ENCODE measurements at places on chromosomes 5 and 9.

- DNase-seq: no peak
Measured at GRCh38 chr5:127094161-127094814, 21.0 kb upstream of the C5orf63 start.

GRCh38 chr5:169663537-169663936 is 26.5 kb downstream of the DOCK2 start:
- no peak for DNase-seq

- peak; percentile 89 for DNase-seq
Measured at GRCh38 chr5:151223447-151224264, at the start of gene CCDC69. Gene CCDC69, minus strand, starts transcription at chr5:151224092. Its CDS starts 122 bp downstream, at chr5:151223970.

- DNase-seq: no peak
Measured at GRCh38 chr9:89477384-89477783, 20.5 kb downstream of the SEMA4D start.

GRCh38 chr9:90256345-90256744 is 386.3 kb downstream of the DIRAS2 start:
- DNase-seq: no peak

GRCh38 chr5:1324719-1325190 is 20.1 kb downstream of the CLPTM1L start:
- DNase-seq: no peak

DNA sequence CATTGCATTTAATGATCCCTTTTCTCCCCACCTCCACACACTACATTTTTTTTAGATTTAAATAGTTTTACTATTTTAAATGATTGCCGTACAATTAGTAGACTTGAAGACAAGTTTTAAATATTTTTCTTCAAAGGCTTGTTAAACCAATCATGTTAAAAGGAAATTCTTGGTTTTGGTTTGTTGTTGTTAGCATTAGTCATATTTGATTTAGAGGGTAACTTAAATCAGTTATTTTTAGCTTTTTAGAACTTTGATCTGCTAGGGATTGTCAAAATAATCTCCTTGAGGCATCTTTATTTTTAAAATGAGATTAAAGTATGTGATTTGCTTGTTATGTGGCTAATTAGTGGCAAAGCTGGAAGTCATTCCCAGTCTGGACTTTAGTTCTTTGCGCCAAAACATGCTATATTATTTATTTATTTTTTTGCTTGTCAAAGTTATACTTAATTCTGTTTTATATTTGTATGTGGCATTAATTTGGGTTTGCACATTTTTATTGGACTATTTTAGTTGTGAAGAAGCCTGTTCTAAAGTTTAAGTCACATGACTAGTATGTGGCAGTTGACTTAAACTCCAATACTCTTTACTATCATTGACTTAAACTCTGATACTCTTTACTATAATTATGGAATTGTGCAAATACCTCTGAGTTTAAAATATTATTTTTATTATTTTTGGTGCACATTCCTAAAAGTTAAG is 14.7 kb downstream of the ITGA1 start:
- DNase-seq: no peak

- no peak for DNase-seq
Measured at GRCh38 chr5:126651013-126651577, 50.3 kb downstream of the PHAX start.

- peak; percentile 25 for DNase-seq
Measured at GRCh38 chr5:100901821-100902341, 1.2 kb downstream of the ST8SIA4 start.

GRCh38 chr9:114805670-114806525 is at the start of gene TNFSF15:
Gene TNFSF15, minus strand, starts transcription at chr9:114806039. Its CDS starts 27 bp downstream, at chr9:114806012.
- peak; percentile 62 for DNase-seq

DNA sequence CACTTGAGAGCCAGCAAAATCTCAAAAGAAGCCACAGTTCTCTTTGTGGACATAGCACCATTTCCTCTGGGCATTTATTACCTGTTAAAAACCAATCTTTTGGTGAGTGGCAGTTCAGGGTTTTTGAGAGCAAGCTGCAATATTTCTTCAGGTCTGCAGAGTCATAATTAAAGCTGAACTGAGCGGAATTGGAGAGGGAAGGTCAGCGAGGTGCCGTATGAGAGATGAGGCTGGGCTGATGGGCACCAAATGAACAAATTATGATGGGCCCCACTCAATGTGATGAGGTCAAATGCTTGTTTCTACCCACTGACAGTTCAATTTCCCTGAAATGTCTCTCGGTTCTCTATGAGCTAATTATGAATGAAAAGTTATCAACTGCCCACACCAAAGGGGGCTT is 231.9 kb downstream of the AP3B1 start:
- DNase-seq: no peak

GRCh38 chr9:83059417-83059816 is 3.5 kb downstream of the RASEF start:
- no peak for DNase-seq

DNA sequence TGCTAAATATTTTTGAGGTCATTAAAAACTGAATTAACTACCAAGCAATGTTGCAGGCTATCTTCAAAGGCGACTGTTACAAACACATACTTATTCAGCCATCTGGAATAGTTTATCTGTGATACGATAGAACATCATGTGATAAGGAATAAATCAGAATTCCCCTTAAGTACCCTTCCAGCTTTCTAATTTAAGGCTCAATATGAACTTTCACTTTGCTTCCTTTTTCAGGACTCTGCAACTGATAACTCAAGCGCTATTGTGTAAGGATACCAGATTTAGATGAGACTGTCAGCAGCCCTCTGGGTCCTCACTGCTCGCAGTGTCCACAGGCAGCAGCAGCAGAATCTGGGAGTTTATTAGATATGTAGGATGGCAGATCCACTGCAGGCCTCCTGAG is 416.3 kb downstream of the SPATA31D1 start:
- no peak for DNase-seq

- no peak for DNase-seq
Measured at GRCh38 chr5:2553611-2554010, 197.9 kb downstream of the IRX2 start.

DNA sequence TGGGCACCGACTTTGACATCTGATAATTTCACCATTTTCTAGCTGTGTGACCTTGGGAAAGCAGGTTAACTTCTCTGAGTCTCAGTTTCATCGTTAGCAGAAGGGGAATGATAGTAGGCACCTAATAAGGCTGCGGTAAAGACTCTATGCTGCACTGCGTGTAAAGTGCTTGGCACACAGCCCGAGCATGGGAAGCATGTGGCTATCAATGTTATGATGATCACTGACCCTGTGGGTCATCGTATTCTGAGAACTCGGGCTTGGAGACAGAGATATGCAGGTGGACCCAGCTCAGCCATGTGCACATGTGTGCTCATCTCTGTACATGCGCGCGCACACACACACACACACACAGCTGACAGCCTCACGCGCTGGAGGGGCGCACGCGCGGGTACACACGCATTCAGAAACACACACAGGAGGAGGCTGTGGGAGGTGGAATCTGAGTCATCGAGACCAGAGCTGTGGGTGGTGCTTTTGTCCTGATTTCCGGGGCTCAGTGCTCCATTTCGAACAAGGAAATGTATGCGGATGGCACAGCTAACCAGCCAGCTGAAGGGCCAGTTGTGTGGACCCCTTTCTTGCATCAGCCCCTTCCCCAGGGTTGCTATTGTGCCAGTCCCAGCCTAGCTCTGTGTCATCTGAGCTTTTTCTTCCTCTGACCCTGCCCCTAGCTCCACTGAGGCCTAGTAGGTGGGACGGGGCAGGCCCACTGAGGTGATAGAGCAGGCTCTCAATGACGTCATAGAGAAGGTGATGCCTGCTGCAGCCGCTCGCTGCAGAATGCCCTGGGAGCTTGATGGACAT is 11.1 kb upstream of the ARAP3 start:
- no peak for DNase-seq

DNA sequence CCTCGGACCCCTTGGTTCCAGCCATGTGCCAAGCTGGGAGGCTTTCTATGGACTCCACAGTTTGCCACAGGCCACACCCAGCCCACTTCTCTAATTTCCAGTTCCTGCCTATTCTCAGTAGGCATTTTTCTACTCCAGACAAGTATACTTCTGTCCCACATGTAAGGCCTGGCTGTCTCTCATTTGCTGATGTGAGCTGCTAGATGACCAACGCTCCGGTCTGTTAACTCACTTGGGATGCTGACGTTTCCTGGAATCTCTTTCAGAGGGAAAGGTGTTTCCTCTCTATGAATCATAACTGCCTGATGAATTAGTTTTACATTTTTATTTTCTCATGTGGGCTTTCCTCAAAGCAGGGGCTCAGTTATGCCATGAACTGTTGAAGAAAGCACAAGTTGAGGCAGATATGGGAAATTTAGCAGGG is 36.3 kb downstream of the ERGIC1 start:
- DNase-seq: no peak

DNA sequence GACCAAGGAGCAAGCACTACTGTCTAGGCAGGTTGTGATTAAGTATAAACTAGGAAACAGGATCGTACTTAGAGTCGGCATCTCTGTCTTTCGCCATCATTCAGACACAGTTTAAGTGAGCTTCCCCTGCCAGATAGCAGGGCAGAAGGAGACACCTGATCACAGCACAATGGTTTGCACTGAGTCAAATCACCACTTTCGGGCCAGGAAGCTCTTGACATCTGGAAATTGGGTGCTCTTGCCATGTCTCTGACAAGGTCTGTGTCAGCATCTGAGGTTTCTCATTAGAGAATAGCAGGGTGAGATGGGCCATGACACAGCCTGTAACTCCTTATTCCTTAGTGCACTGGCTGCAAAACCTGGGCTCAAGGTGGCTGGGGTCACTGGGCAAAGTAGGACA is 8.3 kb downstream of the ADRB2 start:
- no peak for DNase-seq

- DNase-seq: no peak
Measured at GRCh38 chr9:2281803-2282185, 266.6 kb downstream of the SMARCA2 start.

- no peak for DNase-seq
Measured at GRCh38 chr5:94778732-94779131, 160.3 kb downstream of the SLF1 start.

- DNase-seq: peak; percentile 77
Measured at GRCh38 chr9:127931092-127931881, 710 bp upstream of the PIP5KL1 start.

GRCh38 chr9:38651400-38652042 is 31.1 kb upstream of the ANKRD18A start:
- DNase-seq: no peak

DNA sequence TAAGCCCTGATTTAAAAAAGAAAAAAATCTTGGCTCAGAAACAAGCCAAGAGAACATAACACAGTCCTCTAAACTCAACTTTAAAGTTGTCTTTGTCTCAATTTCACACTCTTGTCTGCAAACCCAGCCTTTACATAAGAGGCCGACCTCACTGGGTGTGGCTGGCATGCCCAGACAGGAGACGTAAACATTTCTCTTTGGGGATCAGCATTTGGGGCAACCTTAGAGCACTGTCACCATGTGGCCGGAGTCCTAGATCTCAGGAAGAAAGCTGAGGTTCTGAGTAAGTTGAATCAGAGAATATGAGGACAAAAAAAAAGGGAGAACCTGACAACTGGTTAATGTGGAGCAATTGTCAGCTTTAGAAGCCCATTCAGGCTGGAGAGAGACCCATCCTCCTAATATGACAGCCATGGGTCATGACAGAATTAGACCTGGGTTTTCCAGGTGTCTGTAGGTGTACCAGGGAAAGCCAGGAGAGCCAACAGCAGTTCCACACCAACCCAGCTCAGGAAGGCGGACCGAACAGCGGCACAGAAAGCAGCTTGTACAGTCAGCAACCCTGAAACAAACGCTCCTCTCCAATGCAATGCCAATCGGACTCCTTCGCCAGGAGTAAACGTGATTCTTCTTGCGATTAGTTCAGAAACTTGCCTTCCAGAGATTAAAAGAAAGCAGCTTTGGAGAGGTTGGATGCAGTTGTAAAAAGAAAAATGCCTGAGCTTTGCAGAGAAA is 97.9 kb upstream of the MAP3K1 start:
- no peak for DNase-seq

- DNase-seq: no peak
Measured at GRCh38 chr5:68555907-68556681, 340.5 kb downstream of the PIK3R1 start.

DNA sequence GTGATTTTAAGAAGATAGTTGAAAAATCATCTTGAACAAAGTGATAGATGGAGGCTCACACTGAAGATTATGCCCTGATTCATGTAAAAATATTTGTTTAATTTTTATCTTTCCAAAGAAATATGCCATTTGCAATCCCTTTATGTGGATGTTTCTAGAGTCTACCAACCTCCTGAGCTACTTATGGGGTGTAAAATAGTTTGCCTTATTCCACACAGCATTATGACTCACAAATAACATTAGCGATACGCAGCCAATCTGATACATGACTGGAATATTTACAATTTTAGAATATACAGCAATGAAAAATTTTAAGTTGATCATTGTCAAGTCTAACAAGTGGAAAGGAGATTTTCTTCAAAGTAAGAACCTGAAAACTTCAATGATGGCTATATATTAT is 327.5 kb downstream of the EDIL3 start:
- DNase-seq: no peak

GRCh38 chr5:79235261-79235633 is 684 bp upstream of the JMY start:
- DNase-seq: no peak

- no peak for DNase-seq
Measured at GRCh38 chr9:127488946-127489345, 37.6 kb downstream of the LRSAM1 start.

DNA sequence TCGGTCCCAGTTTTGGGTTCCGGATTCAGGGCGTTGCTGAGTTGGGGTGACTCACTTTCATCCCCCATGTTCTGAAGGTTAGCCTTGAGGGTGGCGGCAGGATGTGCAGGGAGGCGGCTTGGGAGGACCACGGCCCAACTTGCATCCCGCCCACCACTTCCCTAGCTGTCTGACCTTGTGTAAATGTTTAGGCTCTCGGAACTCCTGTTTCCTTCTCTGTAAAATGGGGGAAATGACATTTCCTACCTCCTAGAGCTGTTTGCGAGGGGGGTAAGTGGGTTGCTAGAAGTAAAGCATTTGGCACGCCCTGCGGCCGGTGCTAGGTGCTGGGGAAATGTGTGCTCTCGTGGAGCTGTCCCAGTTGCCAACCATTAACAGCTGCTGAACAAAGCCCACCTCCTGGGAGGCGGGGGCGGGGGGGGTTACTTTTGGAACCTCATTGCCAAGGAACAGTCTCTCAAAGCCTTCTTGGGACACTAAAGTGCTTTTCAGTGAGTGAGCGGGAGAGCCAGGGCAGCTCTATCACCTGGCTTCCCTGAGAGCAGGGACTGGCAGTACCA is 27.5 kb downstream of the PTGES2 start:
- no peak for DNase-seq

DNA sequence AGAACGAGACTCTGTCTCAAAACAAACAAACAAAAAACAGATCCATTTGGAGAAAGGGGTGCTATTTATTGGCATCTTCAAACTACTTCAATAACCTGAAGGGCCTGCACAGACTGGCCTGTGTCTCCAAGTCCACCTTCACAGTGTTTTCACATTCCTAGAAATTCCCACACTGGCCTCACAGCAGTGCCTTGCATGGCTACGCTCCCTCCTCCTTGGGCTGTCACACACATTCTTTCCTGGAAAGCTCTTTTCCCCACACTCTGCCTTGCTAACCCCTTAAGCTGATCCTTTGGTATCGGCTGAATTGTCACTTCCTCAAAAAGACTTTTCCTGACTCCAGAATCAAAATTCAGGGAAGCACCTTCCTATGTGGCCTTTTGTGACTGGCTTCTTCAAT is 19.8 kb downstream of the FAM151B start:
- DNase-seq: peak; percentile 12

- no peak for DNase-seq
Measured at GRCh38 chr9:130432362-130432761, 12.4 kb upstream of the ASS1 start.
